ENCODE measurements at places on chromosomes 16 and 17. TPM values are rescaled to one million over a fixed set of nuclear protein-coding genes. Genes with fewer than 3 reads are reported as not detected.

Gene OR3A2
- total RNA-seq: 0.46 TPM

Gene KRTAP2-1
- not detected for total RNA-seq

Gene MMP25
- total RNA-seq: 22.0 TPM

Gene PYDC1
- total RNA-seq: not detected

Gene UTS2R
- not detected for total RNA-seq

Gene KRT25
- total RNA-seq: not detected

Gene NOTUM
- total RNA-seq: 5.0 TPM

Gene PROCA1
- total RNA-seq: 11.5 TPM

Gene NT5M
- total RNA-seq: 1.7 TPM

Gene CLEC19A
- not detected for total RNA-seq

Gene GUCY2D
- not detected for total RNA-seq

Gene SEPTIN12
- total RNA-seq: not detected

Gene SKAP1
- 4.2 TPM for total RNA-seq

Gene C17orf58
- total RNA-seq: 6.8 TPM

Gene CACNG5
- total RNA-seq: not detected

Gene SDK2
- 2.6 TPM for total RNA-seq

Gene ACSM2A
- not detected for total RNA-seq

Gene TBX2
- total RNA-seq: 91.2 TPM

Gene NPIPB2
- total RNA-seq: 7.6 TPM

Gene TIMP2
- total RNA-seq: 60.8 TPM

Gene RARA
- 79.1 TPM for total RNA-seq

Gene IL4R
- total RNA-seq: 159 TPM

Gene RDM1
- not detected for total RNA-seq

Gene COL1A1
- 79.7 TPM for total RNA-seq

Gene HEATR9
- not detected for total RNA-seq

Gene IRX6
- total RNA-seq: 6.8 TPM

Gene RTN4RL1
- total RNA-seq: 6.3 TPM

Gene IL34
- total RNA-seq: 15.7 TPM

Gene FAM117A
- total RNA-seq: 15.2 TPM

Gene MT1G
- total RNA-seq: not detected

Gene PRAC2
- total RNA-seq: not detected

Gene MFAP4
- total RNA-seq: 24.1 TPM

Gene TNFRSF13B
- not detected for total RNA-seq

Gene PHOSPHO1
- 3.2 TPM for total RNA-seq

Gene GJD3
- total RNA-seq: not detected

Gene SEPTIN1
- total RNA-seq: 8.1 TPM

Gene CDK5R1
- 3.1 TPM for total RNA-seq

Gene KRTAP9-4
- total RNA-seq: not detected

Gene ZNF174
- total RNA-seq: 10.7 TPM

Gene TBC1D3
- not detected for total RNA-seq

Gene CTRB1
- not detected for total RNA-seq

Gene TBC1D3C
- total RNA-seq: 0.29 TPM

Gene DHRS7C
- total RNA-seq: not detected

Gene WFIKKN1
- 2.3 TPM for total RNA-seq

Gene ZG16
- total RNA-seq: not detected

Gene SLC5A11
- 0.86 TPM for total RNA-seq

Gene B4GALNT2
- 0.49 TPM for total RNA-seq

Gene XYLT1
- 6.1 TPM for total RNA-seq

Gene CTNS
- total RNA-seq: 22.1 TPM

Gene CDRT15
- not detected for total RNA-seq

Gene CA7
- not detected for total RNA-seq

Gene CDH1
- 174 TPM for total RNA-seq

Gene FOXC2
- total RNA-seq: 1.9 TPM

Gene C1QTNF1
- 9.4 TPM for total RNA-seq

Gene FBXW10B
- total RNA-seq: 4.3 TPM

Gene CD300E
- total RNA-seq: 10.2 TPM

Gene NPIPB12
- total RNA-seq: 46.1 TPM

Gene CD300LB
- total RNA-seq: 0.49 TPM

Gene ABCA9
- 7.7 TPM for total RNA-seq

All from upper lobe of left lung (tissue), 6 donors.